Naive thymus-derived CD4-positive, alpha-beta T cell (primary cell): ENCODE measurements at places on chromosomes 5 and 9. TPM values are rescaled to one million over a fixed set of nuclear protein-coding genes. Genes with fewer than 3 reads are reported as not detected.

Gene FAM163B
- not detected for polyA plus RNA-seq

Gene TAL2
- polyA plus RNA-seq: not detected

Gene PITX1
- not detected for polyA plus RNA-seq

Gene GALNT10
- polyA plus RNA-seq: 8.7 TPM

Gene MACIR
- polyA plus RNA-seq: 2.3 TPM

Gene IFNB1
- not detected for polyA plus RNA-seq

Gene PLK2
- polyA plus RNA-seq: 0.77 TPM

Gene CSF2
- polyA plus RNA-seq: not detected

Gene ADAMTS16
- not detected for polyA plus RNA-seq

Gene ZNF300
- polyA plus RNA-seq: 0.15 TPM

Gene KIF24
- polyA plus RNA-seq: 0.23 TPM

Gene ERGIC1
- polyA plus RNA-seq: 18.9 TPM

Gene FBP2
- polyA plus RNA-seq: not detected

Gene CARD9
- polyA plus RNA-seq: 0.18 TPM

Gene RIOK2
- polyA plus RNA-seq: 28.2 TPM

Gene SLC45A2
- polyA plus RNA-seq: not detected

Gene ELL2
- 2.0 TPM for polyA plus RNA-seq

Gene ACER2
- 0.31 TPM for polyA plus RNA-seq

Gene IFNA2
- polyA plus RNA-seq: not detected

Gene SPINK4
- polyA plus RNA-seq: not detected

Gene BOD1
- 23.0 TPM for polyA plus RNA-seq

Gene MYO10
- polyA plus RNA-seq: not detected

Gene SPINK14
- polyA plus RNA-seq: not detected

Gene PCDHA12
- polyA plus RNA-seq: not detected

Gene ITGA2
- polyA plus RNA-seq: 0.28 TPM

Gene QRFP
- not detected for polyA plus RNA-seq

Gene GPR150
- polyA plus RNA-seq: 3.3 TPM

Gene KCTD16
- polyA plus RNA-seq: not detected

Gene LCN10
- 0.45 TPM for polyA plus RNA-seq

Gene TMED9
- 99.7 TPM for polyA plus RNA-seq

Gene VAV2
- 0.18 TPM for polyA plus RNA-seq

Gene SPEF2
- 7.3 TPM for polyA plus RNA-seq

Gene SEMA6A
- polyA plus RNA-seq: 0.87 TPM

Gene ARID3C
- polyA plus RNA-seq: not detected

Gene ANKDD1B
- polyA plus RNA-seq: 0.12 TPM

Gene NPM1
- polyA plus RNA-seq: 753 TPM

Gene PCDHGB5
- 0.09 TPM for polyA plus RNA-seq

Gene C7
- polyA plus RNA-seq: not detected

Gene DAB2IP
- polyA plus RNA-seq: not detected

Gene CBY3
- not detected for polyA plus RNA-seq

Gene SLC23A1
- not detected for polyA plus RNA-seq

Gene PRKAA1
- 49.2 TPM for polyA plus RNA-seq

Gene OBP2A
- not detected for polyA plus RNA-seq

Gene PMPCA
- 32.2 TPM for polyA plus RNA-seq

Gene HTR1A
- polyA plus RNA-seq: not detected

Gene DIPK1B
- polyA plus RNA-seq: 0.11 TPM

Gene PCDHB16
- polyA plus RNA-seq: not detected

Gene CDX1
- not detected for polyA plus RNA-seq

Gene IGIP
- polyA plus RNA-seq: 0.59 TPM

Gene SHC3
- polyA plus RNA-seq: not detected

Gene HSPA5
- polyA plus RNA-seq: 136 TPM

Gene SPOCK1
- polyA plus RNA-seq: not detected

Gene GLRA1
- polyA plus RNA-seq: not detected
